Stimulated activated CD4-positive, alpha-beta T cell treated with anti-CD3 and anti-CD28 coated beads, TNF-alpha, amount 100 ng/mL, for 24 hours (primary cell): ENCODE measurements at places on chromosomes 5 and 9.

DNA sequence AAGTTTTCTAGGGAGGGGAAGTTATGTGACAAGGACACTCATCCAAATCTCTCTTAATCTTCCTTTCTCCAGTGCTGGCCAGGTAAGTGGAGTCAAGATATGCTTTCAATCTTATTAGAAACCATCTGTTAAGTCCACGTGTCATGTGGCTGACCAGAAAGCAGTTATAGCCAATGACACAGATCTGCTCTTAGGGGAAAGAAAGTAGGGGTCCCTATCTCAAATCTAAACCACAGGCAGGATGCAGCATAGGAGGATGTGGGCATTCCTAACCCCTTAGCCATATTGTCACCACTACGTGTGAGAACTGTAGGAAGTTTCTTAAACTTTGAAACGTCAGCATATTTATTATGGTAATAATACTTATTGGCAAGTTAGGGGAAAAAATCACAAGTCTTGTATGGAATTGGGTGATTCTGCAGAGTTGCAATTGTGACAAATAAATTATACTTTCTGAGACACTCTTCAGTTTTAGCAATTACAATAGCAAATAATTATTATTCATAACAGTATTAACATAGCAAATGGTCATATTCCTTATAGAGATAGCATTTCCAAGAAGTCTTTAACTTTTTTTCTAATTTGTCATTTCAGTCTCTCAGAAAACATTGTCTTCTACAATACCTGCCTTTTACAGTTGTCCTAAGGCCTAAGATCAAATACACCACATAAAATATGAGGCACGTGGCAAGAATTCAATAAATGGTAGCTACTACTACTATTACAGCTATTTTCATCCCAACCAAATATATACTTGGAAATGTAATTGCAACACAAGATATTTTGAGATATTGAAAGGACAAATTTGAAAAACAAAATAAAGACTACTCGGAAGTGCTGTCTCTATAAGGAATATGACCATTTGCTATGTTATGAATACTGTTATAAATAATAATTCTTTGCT lies 236.9 kb downstream of the PDE4D start:
- no peak for DNase-seq

DNA sequence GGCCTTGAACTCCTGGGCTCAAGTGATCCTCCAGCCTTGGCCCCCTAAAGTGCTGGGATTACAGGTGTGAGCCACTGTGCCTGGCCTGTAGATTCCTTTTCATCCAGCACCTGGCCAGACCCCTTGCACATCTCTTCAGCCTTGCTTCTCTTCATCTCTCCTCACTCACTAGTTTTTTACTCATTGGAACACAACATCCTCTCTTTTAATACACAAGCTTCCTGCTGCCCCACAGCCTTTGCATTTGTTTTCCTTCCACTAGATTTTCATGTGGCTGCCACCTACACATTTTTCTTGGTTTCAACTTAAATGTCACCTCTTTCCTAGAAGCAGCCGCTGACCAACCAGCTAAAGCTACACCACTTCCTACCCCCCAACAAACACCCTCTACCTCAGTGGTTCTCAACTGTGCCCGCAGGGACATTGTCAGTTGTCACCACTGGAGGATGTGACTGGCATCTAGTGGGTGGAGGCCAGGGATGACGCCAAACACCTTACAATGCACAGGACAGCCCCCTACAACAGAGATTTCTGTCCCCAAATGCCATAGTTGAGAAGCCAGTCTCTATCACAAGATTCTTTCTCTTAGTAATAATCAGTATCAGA lies 33.7 kb downstream of the HAVCR1 start:
- peak; percentile 6 for DNase-seq

DNA sequence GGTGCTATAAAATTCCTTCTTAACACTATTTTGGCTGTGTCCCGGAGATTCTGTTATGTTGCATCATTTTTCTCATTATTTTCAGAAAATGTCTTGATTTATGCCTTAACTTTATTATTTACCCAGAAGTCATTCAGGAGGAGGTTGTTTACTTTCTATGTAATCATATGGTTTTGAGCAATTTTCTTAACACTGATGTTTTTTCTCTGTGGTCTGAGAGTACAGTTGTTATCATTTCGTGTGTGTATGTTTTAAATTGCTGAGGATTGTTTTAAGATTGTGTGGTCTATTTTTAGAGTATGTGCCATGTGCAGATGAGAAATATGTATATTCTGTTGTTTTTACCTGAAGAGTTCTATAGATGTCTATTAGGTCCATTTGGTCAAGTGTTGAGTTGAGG lies 498.1 kb upstream of the ZNF608 start:
- no peak for DNase-seq

DNA sequence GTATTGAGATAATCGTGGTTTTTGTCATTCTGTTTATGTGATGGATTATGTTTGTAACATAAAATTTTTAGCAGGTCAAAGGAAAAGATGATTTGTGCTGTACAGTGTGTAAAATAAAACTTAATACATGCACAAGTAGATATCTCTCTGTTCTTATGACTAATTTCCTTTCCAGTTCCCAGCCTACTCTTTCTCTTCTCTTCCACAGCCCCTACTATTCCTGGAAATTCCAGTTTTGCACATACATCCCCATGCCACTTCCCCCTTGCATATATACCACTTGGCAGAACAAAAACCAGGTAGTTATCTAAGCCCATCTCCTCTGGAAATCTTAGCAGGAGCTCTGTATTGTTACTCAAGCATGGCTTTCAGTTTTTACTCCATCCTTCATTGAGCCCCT lies 20.2 kb downstream of the TEK start:
- no peak for DNase-seq

- no peak for DNase-seq
Observed at GRCh38 chr5:1324719-1325190, 20.1 kb downstream of the CLPTM1L start.

- no peak for DNase-seq
Observed at GRCh38 chr9:107933097-107933496, 443.5 kb upstream of the KLF4 start.

DNA sequence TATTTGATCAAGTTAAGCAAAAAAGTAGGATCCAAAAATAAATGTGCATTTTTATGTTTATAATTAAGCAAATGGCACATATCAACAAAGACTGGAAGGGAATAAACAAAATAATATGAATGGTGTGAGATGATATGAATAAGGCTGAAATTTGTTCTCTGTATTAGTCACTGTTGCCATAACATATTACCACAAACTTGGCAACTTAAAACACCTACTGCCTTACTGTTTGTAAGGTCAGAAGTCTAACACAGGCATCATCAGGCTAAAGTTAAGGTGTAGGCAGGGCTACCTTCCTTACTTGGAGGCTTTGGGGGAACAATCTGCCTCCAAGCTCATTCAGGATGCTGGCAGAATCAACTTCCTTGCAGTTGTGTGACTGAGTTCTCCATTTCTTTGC lies 19.3 kb downstream of the PGGT1B start:
- DNase-seq = no peak

GRCh38 chr9:112111461-112111860 lies 63.6 kb downstream of the SUSD1 start:
- DNase-seq = no peak

GRCh38 chr5:37839407-37840052 lies at the start of gene GDNF:
Gene GDNF (minus strand): TSS chr5:37840041. CDS start chr5:37834796, 5,245 bp downstream.
- no peak for DNase-seq
